ENCODE measurements at places on chromosomes 11 and 22. TPM values are rescaled to one million over a fixed set of nuclear protein-coding genes. Genes with fewer than 3 reads are reported as not detected.

GALNT18 gene
- total RNA-seq = 41.0 TPM

RBMXL2 gene
- total RNA-seq = not detected

INS gene
- not detected for total RNA-seq

KREMEN1 gene
- 4.2 TPM for total RNA-seq

SSTR3 gene
- 0.36 TPM for total RNA-seq

All from sigmoid colon (tissue), 7 donors.